ENCODE measurements at places on chromosomes 5 and 9. TPM values are rescaled to one million over a fixed set of nuclear protein-coding genes. Genes with fewer than 3 reads are reported as not detected.
A peak's percentile ranks its signal among the peaks of the same experiment; 100 is the strongest.

CCDC192 gene
- total RNA-seq = 1.5 TPM

PCDHB8 gene
- total RNA-seq = 0.38 TPM

GRCh38 chr5:146450002-146450401 lies 2.9 kb downstream of the TCERG1 start:
- no peak for ATAC-seq

DNA sequence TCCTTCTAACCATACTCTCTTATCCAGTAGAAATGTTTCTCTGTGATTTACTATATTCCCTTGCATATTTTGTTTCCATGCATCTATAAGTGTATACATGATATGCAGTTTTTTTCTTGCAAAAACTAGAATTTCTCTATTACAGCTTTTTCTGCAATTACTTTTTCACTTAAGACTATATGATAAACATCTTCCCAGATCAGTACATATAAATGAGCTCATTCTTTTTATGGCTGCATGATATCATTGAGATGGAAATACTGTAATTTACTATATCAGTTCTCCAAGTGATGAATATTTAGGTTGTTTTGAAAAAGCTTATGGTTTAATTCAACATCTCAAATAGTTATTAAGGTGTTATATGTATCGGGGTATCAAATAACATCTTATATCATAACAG lies 18.1 kb upstream of the ZNF608 start:
- ATAC-seq = no peak

DNA sequence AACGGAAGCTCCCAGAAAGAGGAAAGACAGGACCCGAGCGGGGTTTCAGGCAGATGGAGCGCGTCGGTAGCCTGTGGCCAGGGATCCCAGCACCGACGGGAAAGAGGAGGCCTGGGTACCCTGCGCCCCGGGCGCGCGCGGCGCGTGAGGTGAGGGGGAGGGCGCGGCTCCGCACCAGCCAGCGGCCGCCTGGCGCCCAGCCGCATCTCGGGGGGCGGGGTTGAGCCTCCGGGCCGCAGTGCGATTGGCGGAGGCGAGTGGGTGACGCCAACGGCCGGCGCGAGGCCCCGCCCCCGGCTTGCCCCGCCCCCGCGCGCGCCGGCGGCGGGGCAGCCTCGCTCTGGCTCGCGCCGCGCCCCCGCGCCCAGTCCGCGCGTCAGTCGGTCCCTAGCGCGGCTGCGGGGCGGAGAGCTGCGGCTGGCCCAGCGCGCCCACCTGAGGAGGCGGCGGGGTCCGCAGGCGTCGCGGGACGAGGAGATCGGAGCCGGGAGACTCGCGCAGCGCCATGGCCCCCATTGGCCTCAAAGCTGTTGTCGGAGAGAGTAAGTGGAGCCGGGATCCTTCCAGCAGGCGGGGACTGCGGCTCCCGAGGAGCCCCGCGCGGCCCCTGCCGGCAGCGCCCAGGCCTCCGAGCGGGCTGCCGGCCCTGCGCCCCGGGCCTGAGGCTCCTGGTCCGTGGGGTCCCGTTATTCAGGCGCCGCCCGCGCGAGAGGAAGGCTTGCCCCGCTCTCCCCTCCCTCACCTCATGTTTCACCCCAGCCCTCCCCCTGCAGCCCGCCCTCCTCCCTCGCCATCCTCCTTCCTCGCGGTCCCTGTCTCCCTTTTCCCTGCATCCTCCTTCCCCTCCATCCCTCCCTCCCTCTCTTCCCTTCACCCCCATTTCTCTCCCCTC lies at the start of gene STXBP1:
Gene STXBP1, plus strand, starts transcription at position 379 of the 892 bp plus-strand sequence. Its CDS starts 127 bp downstream, at position 506.
- ATAC-seq = peak; percentile 74

TLX3 gene
- not detected for total RNA-seq

GRCh38 chr9:6426117-6426516 lies 13.1 kb downstream of the UHRF2 start:
- no peak for ATAC-seq

PHYHD1 gene
- total RNA-seq = 0.74 TPM

GRCh38 chr9:129868872-129869486 lies 33.7 kb downstream of the USP20 start:
- peak; percentile 24 for ATAC-seq

- no peak for ATAC-seq
Measured at GRCh38 chr9:94881023-94881422, 154.5 kb downstream of the AOPEP start.

DNA sequence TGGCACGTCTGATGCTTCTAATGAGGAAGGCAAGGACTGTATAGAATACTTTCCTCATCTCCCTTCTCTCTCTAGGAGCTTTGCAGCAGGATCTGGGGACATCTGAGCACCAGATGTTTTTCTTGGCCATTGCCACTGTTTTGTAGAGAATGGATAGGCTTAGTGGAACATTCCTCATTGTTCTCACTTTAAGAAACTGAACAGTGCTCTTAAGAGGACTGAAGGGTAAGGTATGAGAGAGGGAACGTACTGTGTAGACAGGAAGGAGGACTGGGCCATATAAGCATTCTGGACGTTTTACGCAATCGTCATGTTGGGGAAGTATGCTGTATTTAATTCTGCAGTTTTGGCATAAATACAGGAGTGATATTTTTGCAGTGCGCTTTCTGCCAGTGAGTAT lies 70.6 kb downstream of the SMARCA2 start:
- ATAC-seq = no peak

GRCh38 chr5:180609386-180609785 lies 18.1 kb upstream of the SCGB3A1 start:
- ATAC-seq = no peak

- ATAC-seq = no peak
Measured at GRCh38 chr5:13179407-13180087, 764.9 kb downstream of the DNAH5 start.

DNA sequence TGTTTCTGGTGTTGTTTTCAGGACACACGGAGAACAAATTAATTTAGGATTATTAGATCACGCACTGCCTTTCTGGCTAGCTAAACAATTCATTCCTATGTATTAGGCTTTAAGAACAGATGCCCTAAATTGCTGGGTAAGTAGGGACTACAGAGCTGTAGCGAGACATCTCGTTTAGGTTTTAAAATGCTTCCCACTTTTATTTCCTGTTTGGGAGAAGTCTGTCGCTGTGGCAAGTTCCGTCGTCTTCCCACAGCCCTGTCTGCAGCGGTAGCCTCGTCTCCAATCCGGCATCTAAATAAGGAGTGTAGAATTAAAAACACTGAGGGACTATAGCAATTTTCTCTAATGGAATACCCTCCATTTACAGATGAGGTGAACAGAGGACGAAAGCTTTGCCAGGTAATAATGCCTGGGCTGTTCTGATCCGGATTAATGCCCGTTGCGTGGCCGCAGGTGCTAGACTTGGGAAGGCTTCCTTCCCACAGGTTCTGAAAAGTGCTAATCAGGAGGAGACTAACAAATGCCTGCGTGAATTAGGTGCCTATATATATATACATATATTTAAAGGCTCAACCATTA lies 1.3 kb upstream of the TRIM36 start:
- ATAC-seq = no peak

GRCh38 chr5:57862471-57862911 lies 379.9 kb upstream of the ACTBL2 start:
- no peak for ATAC-seq

DNA sequence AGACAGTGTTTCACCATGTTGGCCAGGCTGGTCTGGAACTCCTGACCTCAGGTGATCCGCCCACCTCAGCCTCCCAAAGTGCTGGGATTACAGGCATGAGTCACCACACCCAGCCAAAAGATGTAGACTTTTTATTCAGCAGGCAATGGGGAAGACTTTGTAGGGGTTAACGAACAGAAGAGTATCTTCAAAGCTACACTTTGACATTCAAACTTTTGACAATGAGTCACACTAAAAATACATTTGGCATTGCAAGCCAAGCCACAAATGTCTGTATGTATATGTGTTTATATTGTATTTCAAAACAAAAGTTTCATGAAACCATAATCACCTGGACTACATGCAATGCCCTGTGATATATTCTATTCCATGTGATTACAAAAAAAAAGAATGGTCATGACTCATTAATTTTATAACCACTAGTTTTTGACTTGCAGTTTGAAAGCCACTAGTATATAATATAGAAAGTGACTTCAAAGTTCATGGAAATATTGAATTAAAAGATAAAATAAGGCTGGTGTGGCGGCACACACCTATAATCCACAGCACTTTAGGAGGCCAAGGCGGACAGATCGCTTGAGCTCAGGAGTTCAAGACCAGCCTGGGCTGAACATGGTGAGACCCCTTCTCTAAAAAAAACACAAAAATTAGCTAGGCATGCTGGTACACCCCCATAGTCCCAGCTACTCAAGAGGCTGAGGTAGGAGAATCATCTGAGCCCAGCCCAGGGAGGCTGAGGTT lies 8.3 kb downstream of the DIMT1 start:
- ATAC-seq = no peak

DNA sequence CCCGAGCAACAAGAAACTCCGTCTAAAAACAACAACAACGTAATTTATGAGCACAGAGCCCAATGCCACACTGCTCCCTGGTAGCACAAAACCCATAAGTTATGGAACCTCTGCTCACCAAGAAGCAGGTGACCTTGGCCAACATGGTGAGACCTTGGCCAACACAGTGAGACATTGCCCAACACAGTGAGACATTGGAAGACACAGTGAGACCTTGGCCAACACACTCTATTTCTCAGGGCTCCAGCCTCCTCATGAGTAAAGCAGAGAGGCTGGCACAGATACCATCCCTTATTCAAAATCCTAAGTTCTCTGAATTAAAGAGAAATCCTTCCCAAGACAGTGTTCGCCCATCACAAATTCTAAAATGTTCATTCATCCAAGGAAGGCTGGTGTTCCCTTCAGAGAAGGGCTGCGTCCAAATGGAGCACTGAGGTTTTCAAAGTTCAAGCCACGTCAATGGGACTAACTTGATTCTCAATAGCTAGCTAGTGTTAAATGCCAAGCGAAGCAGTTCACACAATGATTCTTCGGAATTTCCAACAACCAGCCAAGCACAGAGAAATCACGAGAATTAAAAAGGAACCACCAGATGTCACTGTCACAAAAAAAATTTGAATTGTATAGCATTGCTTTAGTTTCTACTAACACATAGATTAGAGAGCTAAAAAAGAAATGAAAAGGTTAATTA lies 29.5 kb downstream of the TTC39B start:
- peak; percentile 62 for ATAC-seq

- peak; percentile 67 for ATAC-seq
Measured at GRCh38 chr5:143108498-143109128, 294.9 kb downstream of the NR3C1 start.

GRCh38 chr5:138875552-138875875 lies 379 bp upstream of the LRRTM2 start:
- peak; percentile 48 for ATAC-seq

MLANA gene
- total RNA-seq = 1.1 TPM

GRCh38 chr5:54860321-54860720 lies 125.1 kb downstream of the ESM1 start:
- ATAC-seq = no peak

DNA sequence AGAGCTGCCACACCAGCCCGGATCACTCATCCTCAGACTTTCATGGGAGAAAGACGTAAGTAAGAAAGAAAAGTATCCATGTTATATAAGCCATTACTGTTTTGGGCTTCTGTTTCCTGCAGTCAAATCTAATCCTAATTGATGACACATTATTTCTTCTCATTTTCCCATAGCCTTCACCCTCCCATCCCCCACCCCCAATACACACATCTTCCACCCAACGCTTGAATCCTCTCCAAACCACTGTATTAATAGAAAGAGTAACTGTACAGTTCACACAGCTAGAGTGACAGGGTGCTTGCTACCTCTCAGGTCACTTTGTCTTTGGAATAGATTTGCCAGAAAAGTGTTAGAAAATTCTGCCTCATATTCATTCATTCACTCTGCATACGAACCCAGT lies 69.3 kb upstream of the IL17B start:
- no peak for ATAC-seq

MSANTD3 gene
- 34.6 TPM for total RNA-seq

- ATAC-seq = no peak
Measured at GRCh38 chr9:120905315-120906164, 21.1 kb downstream of the TRAF1 start.

PCDHA1 gene
- 0.22 TPM for total RNA-seq

DNA sequence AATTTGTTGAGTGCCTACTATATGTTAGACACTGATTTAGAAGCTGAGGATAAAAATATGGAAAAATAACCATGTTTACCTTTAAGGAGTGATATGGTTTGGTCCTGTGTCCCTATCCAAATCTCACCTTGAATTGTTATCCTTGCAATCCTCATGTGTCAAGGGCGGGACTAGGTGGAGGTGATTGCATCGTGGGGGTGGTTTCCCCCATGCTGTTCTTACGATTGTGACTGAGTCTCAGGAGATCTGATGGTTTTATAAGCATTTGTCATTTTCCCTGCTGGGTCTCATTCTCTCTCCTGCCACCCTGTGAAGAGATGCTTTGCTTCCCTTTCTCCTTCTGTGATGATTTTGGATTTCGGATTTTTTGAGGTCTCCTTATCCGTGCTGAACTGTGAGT lies 876.4 kb downstream of the DTWD2 start:
- no peak for ATAC-seq

GPR151 gene
- total RNA-seq = 6.4 TPM

DNA sequence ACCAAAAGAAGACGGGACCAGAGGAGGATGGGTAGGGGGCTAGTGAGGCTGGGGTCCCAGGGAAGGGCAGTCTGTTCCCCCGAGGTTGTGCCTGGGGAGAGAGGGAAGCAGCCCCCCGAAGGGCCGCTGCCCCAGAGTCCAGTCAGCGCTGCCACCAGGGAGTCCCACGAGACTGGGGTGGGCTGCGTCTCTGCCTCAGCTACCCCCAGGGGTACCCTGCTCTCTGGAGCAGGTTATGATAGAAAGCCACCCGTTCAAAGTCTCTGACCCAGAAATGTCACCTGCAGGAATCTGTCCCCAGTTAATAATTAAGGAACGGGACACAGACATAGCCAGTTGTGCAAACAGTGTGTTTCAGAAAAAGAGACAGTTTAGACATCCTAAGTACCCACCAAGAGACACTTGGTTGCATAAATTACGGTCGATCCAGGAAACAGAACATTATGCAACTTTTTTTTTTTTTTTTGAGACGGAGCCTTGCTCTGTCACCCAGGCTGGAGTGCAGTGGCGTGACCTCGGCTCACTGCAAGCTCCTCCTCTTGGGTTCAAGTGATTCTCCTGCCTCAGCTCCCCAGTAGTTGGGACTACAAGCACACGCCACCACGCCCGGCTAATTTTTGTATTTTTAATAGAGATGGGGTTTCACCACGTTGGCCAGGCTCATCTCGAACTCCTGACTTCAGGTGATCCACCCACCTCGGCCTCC lies 10.7 kb upstream of the AGPAT2 start:
- ATAC-seq = no peak

DNA sequence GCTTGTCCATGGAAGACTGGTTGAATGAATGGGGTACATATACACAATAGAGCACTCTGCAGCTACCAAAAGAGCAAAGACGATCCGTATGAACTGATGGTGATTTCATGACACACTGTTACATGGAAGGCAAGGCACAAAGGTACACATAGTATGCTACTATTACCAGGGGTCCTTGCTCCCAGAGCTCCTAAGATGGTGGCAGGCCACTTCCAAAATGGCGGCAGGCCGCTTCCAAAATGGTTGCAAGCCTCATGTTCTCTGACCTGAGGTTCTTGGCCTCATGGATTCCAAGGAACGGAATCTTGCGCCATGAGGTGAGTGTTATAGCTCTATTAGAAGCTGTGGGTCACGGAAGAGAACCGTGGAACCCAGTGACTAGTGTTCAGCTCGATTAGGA lies 147.5 kb downstream of the RFK start:
- no peak for ATAC-seq

GRCh38 chr5:142095651-142096330 lies 12.8 kb upstream of the NDFIP1 start:
- no peak for ATAC-seq

GRCh38 chr9:88949425-88949824 lies 41.8 kb upstream of the S1PR3 start:
- ATAC-seq = peak; percentile 74

- ATAC-seq = no peak
Measured at GRCh38 chr9:133538176-133538575, 3.7 kb downstream of the ADAMTSL2 start.

FOXD1 gene
- total RNA-seq = 2.8 TPM
